ENCODE measurements at places on chromosomes 3 and 15. TPM values are rescaled to one million over a fixed set of nuclear protein-coding genes. Genes with fewer than 3 reads are reported as not detected.

Gene TRIM71
- 0.48 TPM for total RNA-seq

- no peak overlapping the region for H3K4me3 ChIP-seq
- no peaks in the 10 kb centered on the region for H3K36me3 ChIP-seq
- H3K27ac ChIP-seq = no peak overlapping the region
- H3K27me3 ChIP-seq = no peaks in the 10 kb centered on the region
Measured at GRCh38 chr3:182000447-182000846, 288.7 kb downstream of the SOX2 start.

- H3K27ac ChIP-seq = no peak overlapping the region
- H3K27me3 ChIP-seq = no peaks in the 10 kb centered on the region
Measured at GRCh38 chr3:117407317-117407716, 697.7 kb downstream of the TUSC7 start.

GRCh38 chr15:77557564-77557963, 75.1 kb downstream of the LINGO1 start:
- H3K4me3 ChIP-seq = no peak overlapping the region
- H3K36me3 ChIP-seq = no peaks in the 10 kb centered on the region
- DNase-seq = no peak
- no peak overlapping the region for H3K27ac ChIP-seq
- H3K27me3 ChIP-seq = no peaks in the 10 kb centered on the region

DNA sequence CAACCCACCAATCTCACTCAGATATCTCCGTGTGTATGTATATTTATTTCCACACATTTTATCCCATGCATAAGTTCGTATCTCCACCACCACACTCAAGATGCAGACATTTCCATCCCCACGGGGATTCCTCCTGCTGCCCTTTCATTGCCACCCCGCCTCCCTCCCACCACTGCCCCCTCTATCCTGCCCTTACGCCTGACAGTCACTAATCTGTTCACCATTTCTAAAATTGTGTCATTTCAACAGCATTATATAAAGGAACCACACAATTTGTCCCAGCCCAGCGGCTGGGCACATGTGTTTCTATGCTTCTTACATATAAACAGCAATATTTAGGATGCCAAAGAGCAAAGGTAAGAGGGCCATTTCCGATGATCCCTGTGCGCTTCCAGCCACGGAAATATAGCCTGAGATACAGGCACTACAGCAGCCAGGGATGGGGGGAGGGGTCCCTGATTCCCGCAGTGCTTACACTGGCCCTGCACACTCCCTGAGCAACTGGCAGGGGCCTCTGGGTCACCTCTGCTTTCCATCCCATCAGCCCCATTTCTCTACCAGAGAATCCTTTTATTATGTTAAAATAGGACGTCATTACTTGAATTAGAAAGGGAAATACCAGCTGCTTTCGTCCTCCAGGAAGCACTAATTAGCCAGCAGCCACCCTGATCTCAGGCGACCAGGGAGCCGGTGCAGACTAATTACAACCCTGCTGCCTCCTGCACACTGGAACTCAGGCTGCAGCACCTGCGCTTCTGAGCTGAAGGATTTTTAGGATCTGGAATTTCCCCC, 372.0 kb upstream of the ATP10A start:
- DNase-seq = no peak
- no peaks in the 10 kb centered on the region for H3K4me1 ChIP-seq
- no peak overlapping the region for H3K27ac ChIP-seq
- H3K27me3 ChIP-seq = no peaks in the 10 kb centered on the region
- H3K4me3 ChIP-seq = no peak overlapping the region
- no peaks in the 10 kb centered on the region for H3K36me3 ChIP-seq

Gene CACNA2D2
- 0.11 TPM for total RNA-seq

DNA sequence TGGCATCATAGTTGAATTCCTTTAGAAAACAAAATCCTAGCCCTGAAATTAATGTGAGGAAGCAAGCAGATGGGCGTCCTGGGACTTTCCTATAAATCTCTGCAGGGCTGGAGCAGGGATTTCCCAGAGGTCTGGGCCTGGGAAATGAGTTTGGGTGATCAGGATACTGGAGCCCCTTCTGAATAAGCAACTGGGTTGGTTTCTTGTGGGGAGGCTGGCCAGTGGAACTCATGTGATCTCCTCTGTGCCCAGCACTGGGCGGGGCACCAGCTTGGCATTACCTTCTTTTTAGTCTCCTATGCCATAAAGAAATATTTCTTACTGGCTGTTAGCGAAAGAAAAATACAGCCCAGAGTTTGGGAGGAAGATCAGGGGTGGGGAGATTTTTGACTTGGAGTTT, 1.7 kb downstream of the THSD4 start:
- no peaks in the 10 kb centered on the region for H3K36me3 ChIP-seq
- peaks cover 5% of the 10 kb centered on the region for H3K27me3 ChIP-seq
- no peaks in the 10 kb centered on the region for H3K4me1 ChIP-seq
- no peak overlapping the region for H3K27ac ChIP-seq
- no peak overlapping the region for H3K4me3 ChIP-seq
- DNase-seq = no peak

Gene PAK6
- 0.77 TPM for total RNA-seq

- H3K27me3 ChIP-seq = peaks cover 20% of the 10 kb centered on the region
- no peaks in the 10 kb centered on the region for H3K4me1 ChIP-seq
- no peak overlapping the region for H3K27ac ChIP-seq
- H3K36me3 ChIP-seq = no peaks in the 10 kb centered on the region
Measured at GRCh38 chr3:181709537-181710279, 2.0 kb upstream of the SOX2 start.

GRCh38 chr15:95911570-95912279, 418.8 kb upstream of the NR2F2 start:
- H3K4me3 ChIP-seq = no peak overlapping the region
- no peaks in the 10 kb centered on the region for H3K36me3 ChIP-seq
- no peak overlapping the region for H3K27ac ChIP-seq
- no peaks in the 10 kb centered on the region for H3K27me3 ChIP-seq

Gene SMCO1
- not detected for total RNA-seq

DNA sequence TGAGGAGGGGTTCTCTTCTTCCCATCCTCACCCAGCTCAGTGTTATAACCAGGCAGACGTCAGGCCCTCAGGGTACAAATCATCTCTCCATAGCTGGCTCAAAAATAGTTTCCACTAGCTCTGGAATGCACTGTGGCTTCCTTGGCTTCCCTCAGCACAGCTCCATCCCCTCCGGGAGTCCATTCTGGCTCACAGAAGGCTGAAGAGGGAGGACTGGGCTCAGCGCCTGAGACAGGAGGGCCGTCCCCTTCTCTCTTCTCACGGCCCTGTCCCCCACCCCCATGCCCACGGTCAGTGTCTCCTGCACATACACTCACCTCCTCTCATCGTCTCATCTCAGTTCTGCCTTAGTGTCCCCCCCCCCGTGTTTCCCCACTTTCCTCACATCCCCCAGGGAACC, 50.1 kb downstream of the UMPS start:
- no peaks in the 10 kb centered on the region for H3K36me3 ChIP-seq
- H3K4me3 ChIP-seq = no peak overlapping the region
- H3K27me3 ChIP-seq = no peaks in the 10 kb centered on the region
- no peak overlapping the region for H3K27ac ChIP-seq
- no peak for DNase-seq

- H3K27me3 ChIP-seq = no peaks in the 10 kb centered on the region
- no peak for DNase-seq
- peak overlapping the region; percentile 11 for H3K4me3 ChIP-seq
- peaks cover 38% of the 10 kb centered on the region for H3K4me1 ChIP-seq
Measured at GRCh38 chr3:178545337-178545736, 9.1 kb downstream of the KCNMB2 start.

GRCh38 chr3:39065197-39065596, 13.4 kb downstream of the WDR48 start:
- H3K27ac ChIP-seq = no peak overlapping the region
- H3K27me3 ChIP-seq = no peaks in the 10 kb centered on the region
- no peaks in the 10 kb centered on the region for H3K4me1 ChIP-seq

GRCh38 chr15:44735482-44736180, 697 bp upstream of the TRIM69 start:
- no peak for DNase-seq
- no peaks in the 10 kb centered on the region for H3K27me3 ChIP-seq
- H3K36me3 ChIP-seq = peaks cover 14% of the 10 kb centered on the region
- H3K4me3 ChIP-seq = peak overlapping the region; percentile 73
- peaks cover 33% of the 10 kb centered on the region for H3K4me1 ChIP-seq
- H3K27ac ChIP-seq = peak overlapping the region; percentile 81

- H3K27me3 ChIP-seq = no peaks in the 10 kb centered on the region
- no peaks in the 10 kb centered on the region for H3K36me3 ChIP-seq
- no peak for DNase-seq
- H3K4me3 ChIP-seq = peak overlapping the region; percentile 55
- H3K4me1 ChIP-seq = peaks cover 29% of the 10 kb centered on the region
Measured at GRCh38 chr3:196280689-196281440, 6.7 kb downstream of the PCYT1A start.

- no peak for DNase-seq
- H3K36me3 ChIP-seq = no peaks in the 10 kb centered on the region
- H3K27ac ChIP-seq = no peak overlapping the region
Measured at GRCh38 chr15:97976766-97977503, 16.4 kb downstream of the ARRDC4 start.

Gene UACA
- total RNA-seq = 3.2 TPM

Gene GPR87
- not detected for total RNA-seq

Gene P2RY12
- 0.38 TPM for total RNA-seq

Gene MOBP
- total RNA-seq = 0.08 TPM

Gene CYP8B1
- 0.08 TPM for total RNA-seq

Gene FBXL2
- not detected for total RNA-seq

- no peak overlapping the region for H3K27ac ChIP-seq
- no peaks in the 10 kb centered on the region for H3K4me1 ChIP-seq
- no peak overlapping the region for H3K4me3 ChIP-seq
- no peak for DNase-seq
- no peaks in the 10 kb centered on the region for H3K36me3 ChIP-seq
- H3K27me3 ChIP-seq = no peaks in the 10 kb centered on the region
Measured at GRCh38 chr3:2823437-2824211, 286.6 kb downstream of the IL5RA start.

GRCh38 chr3:73086071-73086494, 24.6 kb downstream of the EBLN2 start:
- no peaks in the 10 kb centered on the region for H3K4me1 ChIP-seq
- DNase-seq = no peak
- no peak overlapping the region for H3K27ac ChIP-seq
- H3K27me3 ChIP-seq = no peaks in the 10 kb centered on the region
- no peak overlapping the region for H3K4me3 ChIP-seq

Gene IGSF10
- total RNA-seq = 0.05 TPM
